Stimulated activated CD4-positive, alpha-beta T cell treated with anti-CD3 and anti-CD28 coated beads, Interleukin-4, amount 100 ng/mL, for 4 hours (primary cell): ENCODE measurements at places on chromosomes 2 and 18.

GRCh38 chr2:28356095-28356911, 36.4 kb upstream of the FOSL2 start:
- DNase-seq = peak; percentile 17

DNA sequence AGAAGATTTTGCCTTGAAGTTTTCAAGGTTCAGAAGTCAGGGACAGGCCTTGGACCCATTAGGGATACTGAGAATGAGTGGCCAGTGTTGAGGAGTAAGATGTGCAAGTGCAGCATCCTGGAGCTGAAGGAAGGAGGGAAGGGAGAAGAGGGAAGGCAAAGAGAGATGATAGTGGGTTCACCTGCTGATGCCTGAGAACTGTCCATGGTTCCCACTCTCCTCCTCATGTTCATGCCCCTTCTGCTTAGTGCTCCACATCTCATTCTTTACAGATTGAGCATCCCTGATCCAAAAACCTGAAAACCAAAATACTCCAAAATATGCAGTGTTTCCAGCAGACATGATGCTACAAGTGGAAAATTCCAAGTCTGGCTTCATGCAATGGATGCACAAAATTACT, 137.8 kb downstream of the CCDC102B start:
- no peak for DNase-seq

GRCh38 chr2:212618636-212619035, 80.0 kb upstream of the ERBB4 start:
- no peak for DNase-seq

DNA sequence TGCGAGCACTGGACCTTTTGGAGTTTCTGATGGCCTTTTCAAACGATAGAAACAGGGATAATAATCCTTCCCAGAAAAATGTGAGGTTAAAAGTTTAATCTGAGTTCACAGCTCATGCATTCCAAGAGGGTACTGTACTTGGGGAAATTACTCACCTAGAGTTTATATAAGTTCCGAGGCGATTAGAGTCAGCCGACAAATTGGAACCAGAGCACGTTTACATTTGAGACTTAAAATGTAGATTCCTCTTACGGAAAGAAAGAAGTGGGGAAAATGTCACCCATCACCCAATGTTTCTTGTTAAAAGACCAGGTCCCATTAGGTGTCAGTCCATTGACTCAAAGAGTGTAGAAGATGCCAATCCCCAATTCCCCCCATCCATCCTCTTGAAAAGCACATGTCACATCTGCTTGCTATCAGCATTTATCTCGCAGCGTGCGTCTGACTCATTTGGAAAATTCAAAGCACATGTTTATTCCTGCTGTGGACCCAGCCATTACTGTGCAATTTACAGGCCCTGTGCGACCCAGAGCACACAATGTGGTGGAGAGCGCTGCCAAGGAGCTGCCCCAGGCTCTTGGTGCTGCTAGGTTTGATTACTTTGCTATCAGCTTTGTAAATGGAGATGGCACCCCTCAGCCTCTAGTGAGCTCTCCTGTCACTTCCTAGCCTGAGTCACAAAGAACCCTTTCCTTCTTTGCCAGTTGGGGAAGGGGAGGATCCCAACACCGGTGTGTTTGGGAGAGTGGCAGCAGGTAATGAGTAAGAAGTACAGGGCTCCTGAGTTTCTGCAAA, 104.8 kb downstream of the COLEC12 start:
- no peak for DNase-seq

GRCh38 chr2:28628506-28628905, 123.1 kb upstream of the PPP1CB start:
- DNase-seq = no peak

- DNase-seq = no peak
These were observed 95.9 kb downstream of the TXNL1 start for GRCh38 chr18:56542476-56542875.

- DNase-seq = no peak
These were observed 26.6 kb downstream of the LRRFIP1 start for GRCh38 chr2:237653776-237654558.

- DNase-seq = peak; percentile 5
These were observed 1.1 kb downstream of the RNF103 start for GRCh38 chr2:86622519-86623042.

GRCh38 chr2:126507425-126507911, 148.5 kb upstream of the GYPC start:
- no peak for DNase-seq

DNA sequence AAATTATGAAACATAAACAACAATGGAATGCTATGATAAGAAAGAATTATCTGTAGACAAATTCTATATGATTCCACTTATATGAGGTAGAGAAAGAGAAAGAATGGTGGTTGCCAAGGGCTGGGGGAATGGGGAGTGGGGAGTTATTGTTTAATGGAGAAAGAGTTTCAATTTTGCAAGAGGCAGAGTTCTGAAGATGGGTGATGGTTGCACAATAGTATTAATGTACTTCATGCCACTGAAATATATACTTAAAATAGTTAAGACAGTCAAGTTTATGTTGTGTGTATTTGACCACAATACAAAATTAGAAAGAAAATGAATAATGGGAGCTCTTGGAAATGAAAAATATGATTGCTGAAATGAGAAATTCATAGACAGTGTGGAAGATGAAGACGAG, 22.6 kb upstream of the FAM117B start:
- DNase-seq = no peak

DNA sequence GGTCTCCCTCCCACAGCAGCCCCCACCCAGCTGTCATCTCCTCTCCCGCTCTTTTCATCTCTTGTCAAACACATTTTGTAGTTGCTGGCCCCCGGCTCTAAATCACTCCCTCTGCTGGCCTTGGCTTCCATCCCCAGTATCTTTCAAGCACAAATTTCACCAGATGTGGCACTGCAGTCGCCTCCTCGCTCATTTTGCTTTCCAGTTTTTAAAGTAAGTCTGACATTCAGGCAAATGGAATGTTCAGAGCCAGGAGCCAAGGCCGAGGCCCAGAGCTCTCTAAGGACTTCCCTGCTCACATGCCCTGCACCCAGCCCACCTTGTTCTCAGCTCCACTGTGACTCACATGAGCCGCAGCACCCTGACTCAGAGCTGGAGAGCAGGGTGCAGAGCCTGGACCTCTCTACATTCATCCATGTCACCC, 158.4 kb downstream of the GALNT14 start:
- DNase-seq = no peak

- DNase-seq = no peak
These were observed 84.0 kb upstream of the RFX8 start for GRCh38 chr2:101558740-101559525.

DNA sequence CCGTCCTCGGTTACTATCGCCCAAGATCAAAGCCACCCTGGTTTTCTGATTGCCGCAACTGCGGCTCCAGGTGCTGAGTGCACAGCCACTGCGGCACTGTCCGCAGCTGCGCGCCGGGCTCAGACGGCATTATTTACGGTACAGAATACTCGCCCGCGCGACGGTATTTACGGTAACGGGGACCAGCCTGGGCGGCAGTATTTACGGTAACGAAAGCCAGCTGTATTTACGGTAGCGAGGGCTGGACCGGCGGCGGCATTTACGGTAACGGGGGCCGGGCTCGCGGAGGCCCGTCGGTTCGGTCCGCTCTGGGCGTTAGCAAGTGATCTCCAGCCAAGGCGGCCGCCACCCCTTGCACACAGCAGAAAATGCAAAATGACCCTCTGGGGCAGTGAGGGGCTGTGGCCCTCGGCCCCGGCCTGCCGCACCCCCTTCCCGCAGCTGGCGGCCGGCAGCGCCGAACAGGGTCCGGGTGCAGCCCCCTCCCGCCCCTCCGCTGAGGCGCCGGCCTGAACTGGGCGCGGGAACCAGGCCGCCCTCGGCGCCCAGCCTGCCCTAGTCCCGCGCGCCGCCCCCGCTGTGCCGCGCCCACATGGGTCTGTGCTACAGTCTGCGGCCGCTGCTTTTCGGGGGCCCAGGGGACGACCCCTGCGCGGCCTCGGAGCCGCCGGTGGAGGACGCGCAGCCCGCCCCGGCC, at the start of gene GNAL:
TSS of gene GNAL (plus strand) at position 293 of the 697 bp plus-strand sequence. CDS start at position 593, 300 bp downstream.
- peak; percentile 46 for DNase-seq

DNA sequence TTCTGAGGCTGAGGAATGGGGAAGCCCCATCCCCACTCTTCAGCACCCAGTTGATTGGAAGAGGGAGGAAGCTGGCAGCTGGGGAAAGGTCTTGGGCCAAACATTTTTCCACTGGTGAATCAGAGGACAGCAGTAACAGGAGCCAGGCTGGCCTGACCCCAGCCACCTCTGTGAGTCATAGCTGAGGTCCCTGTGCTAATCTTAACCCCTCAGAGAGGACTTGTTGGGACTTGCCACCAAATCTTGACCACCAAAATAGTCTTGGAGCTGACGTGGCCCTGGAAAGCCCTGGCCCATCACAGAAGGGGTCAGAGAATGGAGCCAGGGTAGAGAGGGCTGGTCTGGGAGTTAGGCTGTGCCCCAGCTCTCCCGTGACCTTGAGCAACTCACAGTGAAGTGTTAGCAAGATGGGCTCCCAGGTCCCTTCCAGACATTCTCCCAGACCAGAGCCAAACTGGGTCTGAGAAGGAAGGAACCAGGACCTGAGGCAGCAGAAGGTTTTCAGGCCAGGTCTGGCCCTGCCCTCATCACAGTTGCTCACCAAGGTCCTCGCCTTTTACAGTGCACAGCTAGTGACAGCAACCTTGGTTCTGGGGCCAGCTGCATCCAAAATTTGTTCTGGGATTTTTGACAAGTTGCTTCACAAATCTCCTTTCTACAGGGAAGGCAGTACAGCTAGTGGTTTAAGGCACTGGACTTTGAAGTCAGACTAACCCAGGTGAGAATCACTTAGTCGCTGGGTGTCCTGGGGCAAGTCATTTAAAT, 266.6 kb downstream of the CYP26B1 start:
- DNase-seq = no peak

GRCh38 chr2:47676261-47676926, 106.6 kb upstream of the MSH6 start:
- no peak for DNase-seq

GRCh38 chr2:226758921-226759640, 40.5 kb downstream of the IRS1 start:
- DNase-seq = no peak
